Tibial nerve (tissue), 4 donors: ENCODE measurements at places on chromosomes 1 and 21. TPM values are rescaled to one million over a fixed set of nuclear protein-coding genes. Genes with fewer than 3 reads are reported as not detected.

Gene SH2D5
- total RNA-seq: not detected

Gene APOBEC4
- total RNA-seq: not detected

GRCh38 chr1:150621497-150622302 lies 7.7 kb downstream of the ENSA start:
- DNase-seq: peak; percentile 34

DNA sequence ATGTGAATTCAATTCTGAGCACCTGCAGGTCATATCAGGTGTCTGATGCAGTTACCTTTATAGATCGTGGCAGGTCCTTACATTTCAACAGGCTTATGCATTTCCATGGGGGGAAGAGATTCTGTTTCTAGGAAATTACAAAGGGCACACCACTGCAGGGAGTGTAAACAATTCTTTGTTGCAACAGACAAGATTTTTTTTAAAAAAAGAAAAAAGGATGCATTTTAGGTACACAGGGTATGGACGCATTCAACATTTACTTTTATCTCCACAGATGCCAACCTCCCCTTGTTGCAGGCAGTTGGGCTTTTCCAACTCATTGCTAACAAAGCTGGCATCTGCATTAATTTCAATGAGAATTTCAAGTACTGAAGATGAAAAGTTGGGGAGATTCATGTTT lies 13.5 kb upstream of the TEKT2 start:
- no peak for DNase-seq

GRCh38 chr1:227777156-227777555 lies 38.3 kb upstream of the PRSS38 start:
- no peak for DNase-seq

GRCh38 chr1:207243442-207244408 lies 77.8 kb upstream of the CD55 start:
- no peak for DNase-seq

GRCh38 chr1:225860876-225861441 lies 21.2 kb downstream of the TMEM63A start:
- no peak for DNase-seq
